Activated CD4-positive, alpha-beta T cell treated with anti-CD3 and anti-CD28 coated beads, Interleukin-2, amount 10 ng/mL, durations not matched to agents 24 days and 14 days (primary cell): ENCODE measurements at places on chromosomes 11 and 22. TPM values are rescaled to one million over a fixed set of nuclear protein-coding genes. Genes with fewer than 3 reads are reported as not detected.

GRCh38 chr11:116386118-116386699 lies 386.6 kb downstream of the BUD13 start:
- H3K27ac ChIP-seq: no peak overlapping the region
- no peaks in the 10 kb centered on the region for H3K4me1 ChIP-seq
- DNase-seq: no peak
- no peaks in the 10 kb centered on the region for H3K27me3 ChIP-seq

The SMC1B gene
- total RNA-seq: 0.56 and 0.59 TPM in 2 replicates

GRCh38 chr11:31437742-31438435 lies 68.2 kb downstream of the DNAJC24 start:
- no peak overlapping the region for H3K27ac ChIP-seq
- no peak overlapping the region for H3K4me3 ChIP-seq
- H3K27me3 ChIP-seq: no peaks in the 10 kb centered on the region
- DNase-seq: no peak
- peaks cover 7% of the 10 kb centered on the region for H3K4me1 ChIP-seq

- H3K4me3 ChIP-seq: no peak overlapping the region
- H3K4me1 ChIP-seq: peaks cover 12% of the 10 kb centered on the region
- H3K27ac ChIP-seq: no peak overlapping the region
- peaks cover 14% of the 10 kb centered on the region for H3K36me3 ChIP-seq
Observed at GRCh38 chr11:130269326-130269943, 45.3 kb downstream of the ZBTB44 start.

The MMP12 gene
- total RNA-seq: not detected in 2 replicates

The AQP11 gene
- 0.38 and 0.65 TPM in 2 replicates for total RNA-seq

- no peak for DNase-seq
- H3K27me3 ChIP-seq: peaks cover 4% of the 10 kb centered on the region
- H3K4me1 ChIP-seq: no peaks in the 10 kb centered on the region
- H3K4me3 ChIP-seq: no peak overlapping the region
- no peak overlapping the region for H3K27ac ChIP-seq
Observed at GRCh38 chr22:35726398-35726797, 8.7 kb downstream of the APOL5 start.

The BIRC2 gene
- 27.8 and 30.8 TPM in 2 replicates for total RNA-seq

DNA sequence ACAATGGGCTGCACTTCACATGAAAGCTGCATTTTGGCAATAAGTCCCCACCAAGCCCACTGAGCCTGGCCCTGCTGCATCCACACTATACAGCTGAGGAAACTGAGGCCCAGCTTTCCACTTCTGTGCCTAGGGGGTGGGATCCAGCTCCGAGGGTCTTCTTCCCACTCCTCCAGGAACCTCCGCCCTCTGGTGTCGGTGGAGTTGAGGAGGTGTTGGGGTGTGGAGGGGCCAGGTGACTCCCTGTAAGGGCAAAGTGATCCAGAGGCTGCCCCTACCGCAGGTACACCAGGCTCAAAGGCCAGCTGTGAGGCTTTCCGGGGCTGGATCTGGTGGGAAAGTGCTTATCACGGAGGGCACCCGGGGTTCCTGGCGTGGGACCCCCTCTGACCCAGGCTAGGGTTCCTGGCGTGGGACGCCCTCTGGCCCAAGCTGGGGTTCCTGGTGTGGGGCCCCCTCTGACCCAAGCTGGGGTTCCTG lies 125.0 kb downstream of the KCNQ1 start:
- no peaks in the 10 kb centered on the region for H3K36me3 ChIP-seq
- no peak overlapping the region for H3K4me3 ChIP-seq
- no peaks in the 10 kb centered on the region for H3K4me1 ChIP-seq
- H3K27me3 ChIP-seq: no peaks in the 10 kb centered on the region

DNA sequence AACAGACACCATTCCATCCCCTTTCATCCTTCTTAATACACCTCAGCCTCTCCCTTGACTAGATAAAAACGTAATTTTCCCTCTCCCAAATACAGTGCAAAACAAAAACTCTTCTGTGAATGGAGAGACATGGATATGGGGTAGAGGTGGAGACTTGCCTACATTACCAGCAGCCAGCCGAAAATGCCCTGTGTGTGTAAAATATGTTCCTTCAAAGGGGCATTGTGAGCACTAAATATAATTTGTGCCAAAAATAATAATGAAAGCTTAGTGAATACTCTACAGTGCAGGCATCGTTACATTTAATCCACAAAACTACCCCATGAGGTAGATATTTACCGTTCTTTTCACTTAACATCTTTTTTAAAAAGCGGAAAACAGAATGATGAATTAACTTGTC lies 1.0 kb upstream of the TRIM44 start:
- peaks cover 27% of the 10 kb centered on the region for H3K36me3 ChIP-seq
- H3K4me1 ChIP-seq: peaks cover 32% of the 10 kb centered on the region
- H3K4me3 ChIP-seq: peak overlapping the region; percentile 95
- H3K27me3 ChIP-seq: peaks cover 19% of the 10 kb centered on the region
- DNase-seq: no peak

The CSF2RB gene
- total RNA-seq: 5.0 and 5.2 TPM in 2 replicates

DNA sequence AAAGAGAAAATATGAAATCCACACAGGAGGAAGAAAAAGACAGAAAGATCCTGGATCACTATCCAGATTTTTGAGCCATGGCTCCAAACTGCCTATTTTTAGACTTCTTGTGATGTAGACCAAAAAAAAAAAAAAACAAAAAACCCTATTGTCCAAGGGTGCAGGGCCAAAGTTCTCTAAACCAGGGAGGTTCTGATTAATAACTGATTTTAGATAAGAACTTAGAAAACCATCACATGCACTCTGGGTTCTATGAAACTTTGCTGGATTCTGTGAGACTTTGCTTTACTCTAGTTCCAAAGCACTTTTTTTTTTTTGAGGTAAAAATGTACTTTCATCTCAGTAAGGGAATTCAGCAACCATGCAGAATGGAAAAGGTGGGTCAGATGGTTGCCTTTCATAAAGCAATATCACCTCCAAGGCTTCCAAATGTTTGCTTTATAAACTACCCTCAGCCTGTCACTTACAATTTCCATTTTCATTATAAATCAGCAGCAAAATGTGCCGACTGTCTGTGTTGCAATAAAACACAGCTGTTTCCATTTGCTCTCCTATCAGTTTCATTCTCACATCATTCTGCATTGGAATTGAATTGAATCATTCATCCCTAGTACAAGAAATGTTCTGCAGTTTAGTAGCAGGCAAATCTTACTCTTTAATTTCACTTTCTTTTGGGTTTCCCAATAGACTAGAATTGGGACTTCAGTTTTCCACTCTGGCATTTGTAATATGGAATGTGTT lies 1584.3 kb upstream of the RAG2 start:
- H3K27me3 ChIP-seq: no peaks in the 10 kb centered on the region
- H3K4me1 ChIP-seq: no peaks in the 10 kb centered on the region
- no peak overlapping the region for H3K27ac ChIP-seq
- DNase-seq: no peak
- H3K36me3 ChIP-seq: no peaks in the 10 kb centered on the region

DNA sequence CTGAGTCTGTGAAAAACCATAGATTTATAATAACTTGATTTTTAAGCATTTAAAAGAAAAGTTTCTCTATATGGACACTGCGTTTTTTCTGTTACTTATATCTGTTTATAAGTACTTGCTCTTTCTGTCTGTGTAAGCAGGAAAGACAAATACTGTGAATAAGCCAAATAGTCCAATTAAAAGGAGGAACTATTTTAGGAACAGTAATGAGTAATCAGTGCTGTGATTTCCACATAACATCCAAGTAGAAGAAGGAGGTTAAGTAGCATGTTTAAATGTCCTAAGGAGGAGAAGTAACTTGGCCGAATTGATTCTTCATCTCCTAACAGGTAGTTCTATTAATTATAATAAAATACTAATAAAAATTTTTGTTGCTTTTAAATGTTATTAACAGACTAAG lies 40.8 kb downstream of the ZNF214 start:
- no peak overlapping the region for H3K4me3 ChIP-seq
- no peaks in the 10 kb centered on the region for H3K4me1 ChIP-seq
- DNase-seq: no peak
- H3K36me3 ChIP-seq: no peaks in the 10 kb centered on the region

The ANO3 gene
- total RNA-seq: not detected in 2 replicates

- no peak for DNase-seq
- H3K27ac ChIP-seq: no peak overlapping the region
- H3K36me3 ChIP-seq: no peaks in the 10 kb centered on the region
- H3K4me3 ChIP-seq: no peak overlapping the region
- H3K4me1 ChIP-seq: no peaks in the 10 kb centered on the region
Observed at GRCh38 chr11:124519850-124520549, 23.5 kb downstream of the OR8B12 start.

The MAFF gene
- 12.6 and 12.8 TPM in 2 replicates for total RNA-seq

DNA sequence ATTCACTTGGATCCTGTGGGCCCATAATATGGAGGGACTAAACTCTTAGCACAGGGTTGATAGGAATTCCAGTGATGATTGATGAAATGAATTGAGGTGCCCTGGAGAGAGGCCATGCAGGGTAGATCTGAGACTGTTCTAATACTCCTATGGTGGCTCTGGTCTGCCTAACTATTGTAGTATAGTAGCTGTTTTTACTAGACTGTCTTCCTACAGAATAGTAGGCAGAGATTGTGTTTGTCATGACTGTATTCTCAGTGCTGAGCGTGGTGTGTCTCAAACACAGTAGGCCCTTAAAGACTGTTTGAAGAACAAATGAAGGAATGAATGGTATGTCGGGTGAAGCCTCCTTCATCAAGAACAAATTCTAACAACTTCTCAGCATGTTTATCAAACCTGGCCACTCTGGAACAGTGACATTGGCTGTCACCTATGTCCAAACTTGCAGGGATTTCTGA lies 107.0 kb upstream of the SESN3 start:
- no peak overlapping the region for H3K4me3 ChIP-seq
- H3K27ac ChIP-seq: no peak overlapping the region
- peaks cover 2% of the 10 kb centered on the region for H3K27me3 ChIP-seq
- peaks cover 16% of the 10 kb centered on the region for H3K4me1 ChIP-seq

DNA sequence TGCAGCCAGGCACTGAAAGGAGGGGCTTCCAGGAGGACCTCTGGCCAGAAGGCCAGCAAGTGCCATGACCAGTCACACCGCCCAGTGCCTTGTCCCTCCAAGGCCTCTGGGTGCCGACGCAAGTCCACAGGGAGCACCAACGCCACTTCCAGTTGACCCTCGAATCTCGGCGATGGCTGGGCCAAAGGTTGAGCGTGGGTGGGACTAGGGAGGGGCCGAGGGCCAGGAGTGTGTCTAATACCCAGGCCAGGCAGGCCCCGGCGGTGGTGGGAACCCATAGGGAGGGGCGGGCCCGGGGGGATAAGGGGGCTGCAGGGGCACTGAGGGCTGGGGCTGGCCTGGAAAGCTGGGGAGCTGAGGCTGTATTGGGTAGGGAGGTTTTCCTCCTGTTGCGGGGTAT lies 29.3 kb downstream of the CD5 start:
- H3K27me3 ChIP-seq: no peaks in the 10 kb centered on the region
- H3K27ac ChIP-seq: no peak overlapping the region
- no peak for DNase-seq
- H3K4me1 ChIP-seq: peaks cover 13% of the 10 kb centered on the region

DNA sequence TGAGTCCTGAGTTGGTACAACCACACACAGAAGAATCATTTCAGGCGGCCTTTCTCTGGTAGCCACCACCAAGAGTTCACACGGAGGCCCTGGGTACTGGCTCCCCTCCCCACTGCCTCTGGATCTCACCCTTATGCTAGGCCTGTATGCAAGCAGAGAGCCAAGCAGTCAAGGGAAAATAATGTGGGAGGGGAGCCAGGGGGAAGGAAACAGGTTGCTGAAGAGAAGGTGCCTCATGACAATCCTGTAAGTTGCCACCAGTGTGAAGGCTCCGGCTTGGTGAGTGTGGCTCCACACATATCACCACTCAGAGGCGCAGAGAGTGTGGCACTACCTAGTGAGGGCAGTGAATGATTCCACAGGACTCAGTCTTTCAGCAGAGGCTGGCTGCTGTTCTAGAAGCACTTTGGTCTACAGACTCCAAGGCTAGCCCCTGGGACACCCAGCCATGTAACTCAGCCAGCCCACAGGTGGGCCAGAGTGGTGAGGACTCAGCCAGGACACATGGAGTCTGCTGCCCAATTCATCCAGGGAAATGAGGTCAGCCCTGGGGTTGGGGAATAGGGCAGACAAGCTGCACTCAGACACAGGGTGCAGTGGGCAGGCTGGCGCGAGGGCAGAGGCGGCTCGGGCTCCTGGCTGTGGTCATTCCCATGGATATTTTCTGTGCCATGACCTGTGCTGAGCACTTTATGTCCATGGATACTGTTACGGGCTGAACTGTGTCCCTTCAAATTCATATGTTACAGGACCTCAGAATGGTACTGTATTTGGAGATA lies 49.0 kb upstream of the SERPIND1 start:
- H3K27ac ChIP-seq: no peak overlapping the region
- no peaks in the 10 kb centered on the region for H3K27me3 ChIP-seq
- H3K4me1 ChIP-seq: no peaks in the 10 kb centered on the region

- H3K27me3 ChIP-seq: no peaks in the 10 kb centered on the region
- no peak for DNase-seq
- peak overlapping the region; percentile 93 for H3K4me3 ChIP-seq
- H3K4me1 ChIP-seq: peaks cover 36% of the 10 kb centered on the region
Observed at GRCh38 chr11:1854132-1854948, 1.5 kb downstream of the LSP1 start.

GRCh38 chr11:61116426-61117167 lies 14.3 kb downstream of the CD5 start:
- no peak for DNase-seq
- H3K4me3 ChIP-seq: peak overlapping the region; percentile 58
- H3K4me1 ChIP-seq: peaks cover 77% of the 10 kb centered on the region
- H3K36me3 ChIP-seq: peaks cover 88% of the 10 kb centered on the region
- H3K27ac ChIP-seq: peak overlapping the region; percentile 96

DNA sequence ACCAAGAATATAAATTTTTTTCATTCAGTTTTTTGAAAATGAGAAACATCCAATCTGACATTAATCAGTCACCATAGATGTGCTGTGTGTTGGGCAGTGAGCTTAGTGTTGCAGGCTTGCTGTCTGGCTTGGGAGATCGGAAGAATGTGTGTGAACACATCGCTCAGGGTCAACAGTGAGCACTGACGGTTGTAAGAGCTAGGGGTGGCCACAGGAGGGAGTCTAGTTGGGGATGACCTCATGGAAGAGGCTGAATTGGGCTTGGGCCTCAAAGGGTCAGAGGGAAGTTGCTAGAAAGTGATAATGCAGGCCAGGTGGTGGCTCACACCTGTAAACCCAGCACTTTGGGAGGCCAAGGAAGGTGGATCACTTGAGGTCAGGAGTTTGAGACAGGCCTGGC lies 375.4 kb downstream of the DDX10 start:
- H3K4me3 ChIP-seq: no peak overlapping the region
- no peak overlapping the region for H3K27ac ChIP-seq
- H3K4me1 ChIP-seq: no peaks in the 10 kb centered on the region
- no peak for DNase-seq

- H3K27me3 ChIP-seq: no peaks in the 10 kb centered on the region
- H3K36me3 ChIP-seq: peaks cover 6% of the 10 kb centered on the region
- DNase-seq: no peak
- H3K4me3 ChIP-seq: no peak overlapping the region
Observed at GRCh38 chr22:19082101-19082500, 40.1 kb downstream of the DGCR2 start.

- peaks cover 4% of the 10 kb centered on the region for H3K4me1 ChIP-seq
- H3K4me3 ChIP-seq: no peak overlapping the region
- no peak for DNase-seq
- H3K36me3 ChIP-seq: peaks cover 68% of the 10 kb centered on the region
Observed at GRCh38 chr11:3775736-3776406, 21.5 kb downstream of the NUP98 start.
